ENCODE measurements at places on chromosomes 3 and 15. TPM values are rescaled to one million over a fixed set of nuclear protein-coding genes. Genes with fewer than 3 reads are reported as not detected.

CCR4 gene
- not detected for total RNA-seq

UROC1 gene
- total RNA-seq, result not detected

BOC gene
- total RNA-seq, result 4.2 TPM

SCN11A gene
- total RNA-seq, result 0.10 TPM

ANKRD28 gene
- total RNA-seq, result 31.6 TPM

GOLGA8J gene
- total RNA-seq, result not detected

NKIRAS1 gene
- total RNA-seq, result 3.1 TPM

DCP1A gene
- 17.4 TPM for total RNA-seq
